ENCODE measurements at places on chromosomes 12 and 14.

DNA sequence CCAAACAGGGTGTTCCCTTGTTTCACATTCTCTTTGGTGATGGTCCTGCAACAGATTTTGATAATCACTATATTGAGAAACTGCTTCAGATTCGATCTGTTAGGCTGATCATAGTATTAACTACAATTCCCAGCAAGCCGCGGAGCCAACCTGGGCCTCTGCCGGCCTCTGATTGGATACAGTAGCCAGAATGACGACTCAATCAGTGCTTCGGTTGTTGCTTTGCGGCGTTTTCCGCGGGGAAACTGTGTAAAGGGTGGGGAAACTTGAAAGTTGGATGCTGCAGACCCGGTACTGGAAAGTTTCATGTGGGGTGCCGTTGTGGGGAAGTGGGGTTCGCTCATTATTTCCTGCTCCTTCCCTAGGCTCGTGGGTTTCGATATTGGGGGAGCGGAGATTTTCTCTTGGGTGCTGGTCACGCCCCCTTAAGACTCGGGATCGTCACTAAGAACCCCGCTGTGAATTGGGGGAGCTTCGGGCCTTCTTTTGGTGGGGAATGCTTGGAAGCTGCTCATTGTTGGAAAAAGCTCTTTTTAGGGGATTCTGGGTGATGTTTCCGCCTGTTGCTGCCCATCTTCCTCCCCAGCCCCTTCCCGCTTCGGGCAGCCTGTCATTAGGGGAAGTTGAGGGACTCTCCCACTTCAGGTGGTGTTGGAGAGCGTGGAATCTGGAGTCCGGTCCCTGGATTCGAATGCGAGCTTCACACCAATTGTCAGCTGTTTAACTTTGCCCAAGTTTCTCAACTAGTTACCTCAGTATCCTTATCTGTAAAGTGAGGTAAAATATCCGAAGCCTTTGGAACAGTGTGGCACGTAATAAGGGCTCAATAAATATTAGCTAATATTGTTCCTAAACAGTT lies at the start of gene RAD51B:
RAD51B (plus strand) TSS at position 217 of the 859 bp plus-strand sequence.
- H3K27me3 ChIP-seq = no peaks in the 10 kb centered on the region
- H3K4me1 ChIP-seq = peaks cover 38% of the 10 kb centered on the region
- DNase-seq = peak; percentile 82
- H3K4me3 ChIP-seq = peak within 1 kb of the TSS; percentile 98
- H3K27ac ChIP-seq = peak within 1 kb of the TSS; percentile 61

GRCh38 chr14:91410771-91411536 lies 6.7 kb downstream of the CCDC88C start:
- peak; percentile 22 for DNase-seq
- H3K27me3 ChIP-seq = no peaks in the 10 kb centered on the region
- H3K36me3 ChIP-seq = peaks cover 70% of the 10 kb centered on the region
- peak overlapping the region; percentile 34 for H3K4me3 ChIP-seq

DNA sequence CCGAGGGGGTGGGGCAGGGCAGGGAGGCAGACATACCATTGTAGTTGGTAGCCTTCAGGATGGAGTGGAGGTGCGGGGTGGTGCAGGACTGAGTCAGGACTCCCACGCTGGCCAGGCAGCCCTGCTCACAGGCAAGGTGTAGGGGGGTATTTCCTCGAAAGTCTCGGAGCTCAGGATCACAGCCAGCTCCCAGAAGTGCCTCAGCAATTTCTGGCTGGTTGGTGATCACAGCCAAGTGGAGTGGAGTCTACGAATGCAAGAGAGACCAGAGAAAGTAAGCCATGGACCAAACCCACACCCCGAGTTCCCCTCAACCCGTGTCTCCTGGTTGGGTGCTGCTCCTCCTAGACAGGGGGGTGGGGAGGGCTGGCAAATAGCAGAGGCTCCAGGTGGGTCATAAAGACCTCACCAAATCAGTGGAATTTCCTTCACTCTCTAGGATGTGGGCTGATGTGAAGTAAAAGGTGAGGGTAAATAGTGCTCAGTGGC lies 1.4 kb downstream of the NFKBIA start:
- peak; percentile 25 for DNase-seq
- no peaks in the 10 kb centered on the region for H3K27me3 ChIP-seq
- H3K36me3 ChIP-seq = peaks cover 45% of the 10 kb centered on the region
- H3K4me3 ChIP-seq = peak overlapping the region; percentile 86
- H3K4me1 ChIP-seq = peaks cover 42% of the 10 kb centered on the region

- no peak overlapping the region for H3K4me3 ChIP-seq
- H3K4me1 ChIP-seq = no peaks in the 10 kb centered on the region
- DNase-seq = no peak
- H3K27me3 ChIP-seq = no peaks in the 10 kb centered on the region
Measured at GRCh38 chr12:70845268-70845667, 75.3 kb downstream of the PTPRR start.

GRCh38 chr12:108075561-108075960 lies 53.5 kb upstream of the WSCD2 start:
- H3K36me3 ChIP-seq = no peaks in the 10 kb centered on the region
- peaks cover 5% of the 10 kb centered on the region for H3K27me3 ChIP-seq
- H3K4me3 ChIP-seq = no peak overlapping the region
- no peak overlapping the region for H3K27ac ChIP-seq
- no peaks in the 10 kb centered on the region for H3K4me1 ChIP-seq
- no peak for DNase-seq

Measured in CD4-positive, alpha-beta T cell (primary cell).